LHCN-M2 (cell line): ENCODE measurements at places on chromosomes 7 and 10. TPM values are rescaled to one million over a fixed set of nuclear protein-coding genes. Genes with fewer than 3 reads are reported as not detected.

Gene OR9A2
- total RNA-seq: not detected in 2 replicates

- DNase-seq: no peak
Measured at GRCh38 chr10:46096909-46097575, 51.0 kb upstream of the MSMB start.

- no peak for DNase-seq
Measured at GRCh38 chr7:28211006-28211405, 30.4 kb upstream of the JAZF1 start.

GRCh38 chr7:98643236-98643985, 26.3 kb downstream of the NPTX2 start:
- DNase-seq: peak; percentile 48

Gene TLX1
- total RNA-seq: not detected in 2 replicates
